GM12864 (cell line): ENCODE measurements at places on chromosomes 4 and X.

- no peak for DNase-seq
These were observed 185.9 kb downstream of the SLC4A4 start for GRCh38 chr4:71524756-71525155.

GRCh38 chrX:94813541-94813940 is 1139.5 kb downstream of the FAM133A start:
- no peak for DNase-seq

DNA sequence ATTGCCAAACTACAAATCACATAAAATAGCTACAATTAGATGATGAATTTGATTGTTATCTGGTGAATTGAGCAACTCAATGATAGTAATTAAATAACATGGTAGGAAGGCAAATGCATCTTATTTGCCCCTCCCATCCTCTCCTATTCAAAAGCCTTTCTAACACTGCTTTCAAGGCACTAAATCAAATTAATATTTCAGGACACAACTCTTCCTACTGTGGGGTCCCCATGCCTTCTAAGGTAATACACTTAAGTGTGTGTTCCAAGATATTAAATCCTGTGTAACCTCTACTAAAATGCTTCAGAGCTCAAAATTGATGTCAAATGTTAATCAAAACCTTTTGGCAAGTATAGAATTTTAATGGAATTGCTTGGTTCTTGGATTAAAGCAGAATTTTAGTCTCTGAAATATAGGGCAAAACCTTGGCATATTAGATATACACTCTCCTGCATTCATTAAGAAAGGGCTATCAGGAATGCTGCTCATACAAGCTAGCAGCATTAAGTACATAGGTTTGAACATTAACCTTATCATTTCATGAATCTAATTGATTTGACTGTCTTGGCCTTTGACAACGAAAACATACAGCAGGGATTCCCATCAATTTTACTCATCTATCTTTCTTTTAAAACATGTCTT is 371.8 kb upstream of the GALNTL6 start:
- DNase-seq: no peak

DNA sequence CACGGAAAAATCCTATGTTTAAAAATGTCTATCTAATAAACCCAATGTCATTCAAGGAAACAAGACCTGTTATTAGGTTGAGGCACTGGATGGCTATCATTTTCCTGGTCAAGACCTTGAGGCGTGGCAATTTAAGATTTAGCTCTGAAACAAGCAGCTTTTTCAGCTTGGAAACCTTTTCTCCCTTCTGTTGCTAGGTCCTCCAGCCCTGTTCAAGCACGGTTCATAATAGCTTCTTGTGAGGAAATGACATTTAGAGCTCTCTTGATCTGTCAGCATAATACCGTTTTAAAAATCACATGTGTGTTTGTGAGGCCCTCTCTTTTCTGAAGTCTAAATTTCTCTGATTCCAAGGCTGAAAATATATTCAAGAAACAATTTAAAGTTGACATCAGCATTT is 133.6 kb upstream of the GRPR start:
- no peak for DNase-seq

DNA sequence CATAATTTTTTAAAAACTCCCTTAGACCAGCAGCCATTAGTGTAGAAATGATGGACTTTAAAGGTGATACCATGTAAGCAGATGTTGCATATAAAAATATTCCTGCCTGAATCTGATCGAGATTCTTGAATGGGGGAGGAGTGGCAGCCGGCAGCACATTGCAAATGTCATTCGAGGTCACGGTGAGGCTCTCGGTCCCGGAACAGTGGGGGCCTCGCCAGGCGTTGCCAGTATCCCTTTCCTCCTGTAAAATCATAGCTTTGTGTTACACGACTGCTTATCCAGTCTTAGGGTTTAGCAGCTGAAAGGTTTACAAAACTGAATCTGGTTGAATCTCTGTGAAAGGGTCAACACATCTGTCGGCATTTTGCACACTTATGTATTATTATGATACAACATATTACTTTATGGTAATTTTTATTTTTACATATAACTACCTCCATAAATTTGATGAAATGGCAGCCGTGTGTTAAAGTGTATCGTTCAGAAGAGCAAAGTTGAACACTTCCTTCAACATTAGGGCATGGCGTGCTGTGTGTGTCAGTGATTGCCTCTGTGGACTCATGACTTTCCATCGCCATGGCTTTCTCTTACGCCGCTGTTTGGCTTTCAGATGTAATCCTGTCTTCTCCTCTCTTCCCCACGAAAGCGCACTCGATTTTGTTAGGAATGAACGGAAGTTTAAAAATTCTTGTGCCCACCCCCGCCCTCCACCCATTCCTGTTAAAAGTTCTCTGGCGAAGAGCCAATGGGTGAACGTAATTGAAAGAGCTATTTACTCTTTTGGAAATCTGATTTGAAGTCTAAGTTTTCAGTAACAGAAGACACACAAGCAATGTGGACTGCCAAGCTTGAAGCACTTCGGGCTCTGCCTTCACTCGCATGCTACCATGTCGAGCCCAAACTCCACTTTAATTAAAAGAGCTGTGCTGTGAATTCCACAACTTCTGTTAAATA is 114.8 kb downstream of the STOX2 start:
- DNase-seq: no peak

DNA sequence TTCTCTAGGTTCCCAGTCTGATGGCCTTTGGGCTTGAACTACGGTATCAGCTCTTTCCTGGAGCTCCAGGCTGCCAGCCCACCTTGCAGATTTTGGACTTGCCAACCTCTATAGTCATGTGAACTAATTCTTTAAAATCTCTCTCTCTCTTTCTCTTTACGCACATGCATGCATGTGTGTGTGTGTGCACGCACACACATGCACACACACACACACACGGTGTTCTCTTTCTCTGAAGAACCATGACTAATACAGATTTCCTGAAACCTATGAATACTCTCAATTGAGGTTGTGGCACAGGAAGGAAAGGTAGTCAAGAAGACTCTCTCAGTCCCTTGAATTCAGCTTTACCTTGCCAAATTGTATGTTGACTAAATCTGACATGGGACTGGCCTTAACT is 6.2 kb upstream of the ZCCHC13 start:
- DNase-seq: no peak

DNA sequence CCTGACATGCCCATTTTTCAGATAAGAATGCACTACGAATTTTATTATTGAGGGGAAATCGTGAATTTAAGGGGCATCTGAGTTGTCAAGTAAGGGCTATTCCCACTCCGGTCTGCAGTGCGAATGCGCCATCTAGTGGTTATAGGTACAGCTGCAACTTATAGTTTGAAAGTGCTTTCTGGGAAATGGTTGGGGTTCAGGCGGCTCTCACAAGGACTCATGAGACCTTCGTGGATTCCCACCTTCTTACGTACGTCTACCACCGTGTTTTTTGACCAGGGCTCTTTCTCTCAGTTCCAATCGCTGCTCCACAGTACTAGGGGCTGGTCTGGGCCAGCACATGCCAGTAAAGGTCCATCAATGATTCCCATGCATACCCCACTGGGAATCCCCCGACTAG is 12.3 kb downstream of the MSL3 start:
- no peak for DNase-seq

- peak; percentile 13 for DNase-seq
These were observed 7.2 kb downstream of the GNRHR start for GRCh38 chr4:67746797-67747495.

- no peak for DNase-seq
These were observed 29.2 kb downstream of the NSG1 start for GRCh38 chr4:4415806-4416805.

DNA sequence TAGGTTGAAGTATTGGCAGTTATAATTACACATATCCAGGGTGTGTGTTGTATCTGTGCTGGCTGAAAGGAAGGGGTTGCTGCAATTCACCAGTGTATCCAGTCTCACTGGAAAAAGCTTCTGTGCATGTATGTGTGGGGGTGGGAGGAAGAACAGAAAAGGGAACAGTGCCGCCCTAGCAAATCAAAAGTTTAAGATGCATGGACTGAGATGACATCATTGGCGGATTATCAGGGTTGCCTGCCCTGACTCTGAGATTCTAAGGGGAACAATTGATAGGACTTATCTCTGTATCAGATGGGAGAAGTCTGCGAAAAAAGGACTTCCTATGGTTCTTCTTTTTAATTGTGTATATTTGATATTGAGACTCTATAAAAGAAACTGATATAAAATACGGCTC is 3.5 kb downstream of the SLC25A43 start:
- no peak for DNase-seq

GRCh38 chr4:74543231-74543781 is 98.4 kb downstream of the AREG start:
- no peak for DNase-seq

- no peak for DNase-seq
These were observed 31.9 kb downstream of the REPS2 start for GRCh38 chrX:16978193-16978984.

DNA sequence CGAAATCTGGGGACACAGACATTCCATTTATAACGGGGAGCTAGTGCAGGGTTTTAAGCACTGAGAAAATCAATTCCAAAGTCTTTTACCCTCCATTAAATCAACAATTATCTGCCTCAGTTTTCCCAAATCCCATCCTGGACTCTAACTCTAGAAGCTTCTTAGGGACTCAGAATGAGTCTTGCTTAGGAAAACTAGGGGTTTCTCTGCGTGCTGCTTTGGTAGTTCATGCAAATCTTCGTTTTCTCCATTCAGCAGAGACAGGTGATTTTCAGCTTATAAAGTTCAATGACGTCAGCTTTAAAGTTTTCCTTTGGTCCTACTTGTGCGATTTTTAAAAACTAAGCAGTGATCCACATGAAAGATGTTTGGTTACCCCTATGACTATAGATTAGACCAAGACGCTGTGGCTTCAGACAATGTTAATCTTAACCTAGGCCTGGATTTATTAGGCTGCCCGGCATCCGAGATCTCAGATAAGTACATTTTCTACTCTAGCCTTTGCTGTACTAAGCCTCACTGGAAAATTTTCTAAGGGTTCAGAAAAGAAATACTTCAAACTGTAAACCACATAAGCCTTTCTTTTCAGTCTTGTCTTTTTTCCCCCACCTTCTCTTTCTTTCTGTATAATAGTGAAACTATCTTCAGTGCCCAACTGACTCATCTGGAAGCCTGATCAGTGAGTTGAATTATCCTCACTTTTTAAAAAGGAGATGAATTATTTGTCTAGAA is 121.4 kb upstream of the GATB start:
- DNase-seq: no peak

DNA sequence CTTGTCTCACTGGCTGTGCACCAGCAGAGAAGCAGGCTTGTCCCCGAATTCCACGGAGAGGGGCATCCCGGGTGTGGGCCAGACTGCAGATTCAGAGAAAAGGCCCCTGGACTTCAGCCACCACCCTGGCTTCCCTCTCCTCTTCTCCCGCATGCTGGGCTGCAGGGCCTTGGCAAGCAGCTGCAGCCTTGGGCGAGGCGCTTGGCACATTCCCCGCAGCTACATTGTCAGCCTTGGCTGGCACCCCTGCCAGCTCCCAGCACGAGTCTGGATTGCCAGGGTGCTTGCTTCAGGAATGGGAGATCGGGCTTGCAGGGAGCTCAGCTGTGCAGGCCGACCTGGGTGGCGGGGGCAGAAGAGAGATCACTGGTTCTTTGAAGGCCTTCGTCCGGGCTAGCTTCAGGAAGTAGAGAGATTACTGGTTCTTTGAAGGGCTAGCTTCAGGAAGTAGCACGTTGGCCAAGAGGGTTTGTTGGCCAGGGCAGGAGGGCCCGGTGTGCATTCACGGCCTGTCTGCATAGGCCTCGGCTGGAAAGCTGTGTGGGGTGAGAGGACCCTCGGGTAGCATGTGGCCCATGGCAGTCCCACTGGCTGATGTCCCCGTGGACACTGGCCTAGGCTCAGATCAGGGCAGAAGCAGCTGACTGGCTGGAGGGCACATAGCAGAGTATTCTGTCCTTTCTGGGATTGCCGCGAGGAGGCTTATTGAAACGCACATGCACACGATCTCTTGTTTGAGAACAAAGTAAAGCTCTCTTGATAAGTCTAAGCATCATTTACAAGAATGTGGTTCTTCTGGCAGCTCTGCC is 2.7 kb downstream of the ABCD1 start:
- no peak for DNase-seq

DNA sequence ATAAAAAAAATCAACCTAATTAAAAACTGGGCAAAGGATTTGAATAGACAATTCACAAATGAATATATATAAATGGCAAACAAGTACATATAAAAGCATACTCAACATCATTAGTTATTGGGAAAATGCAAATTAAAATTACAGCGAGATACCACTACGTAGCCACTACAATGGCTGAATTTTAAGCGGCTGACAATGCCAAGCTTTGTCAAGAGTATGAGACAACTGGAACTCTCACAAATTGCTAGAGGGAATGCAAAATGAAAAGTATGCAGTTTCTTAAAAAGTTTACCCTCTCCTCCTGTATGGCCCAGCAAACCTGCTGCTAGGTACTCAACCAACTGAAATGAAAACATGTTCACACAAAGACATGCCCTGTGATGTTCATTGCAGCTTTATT is 34.8 kb downstream of the ZFP42 start:
- DNase-seq: no peak

- no peak for DNase-seq
These were observed 23.2 kb upstream of the SORCS2 start for GRCh38 chr4:7169134-7169533.

DNA sequence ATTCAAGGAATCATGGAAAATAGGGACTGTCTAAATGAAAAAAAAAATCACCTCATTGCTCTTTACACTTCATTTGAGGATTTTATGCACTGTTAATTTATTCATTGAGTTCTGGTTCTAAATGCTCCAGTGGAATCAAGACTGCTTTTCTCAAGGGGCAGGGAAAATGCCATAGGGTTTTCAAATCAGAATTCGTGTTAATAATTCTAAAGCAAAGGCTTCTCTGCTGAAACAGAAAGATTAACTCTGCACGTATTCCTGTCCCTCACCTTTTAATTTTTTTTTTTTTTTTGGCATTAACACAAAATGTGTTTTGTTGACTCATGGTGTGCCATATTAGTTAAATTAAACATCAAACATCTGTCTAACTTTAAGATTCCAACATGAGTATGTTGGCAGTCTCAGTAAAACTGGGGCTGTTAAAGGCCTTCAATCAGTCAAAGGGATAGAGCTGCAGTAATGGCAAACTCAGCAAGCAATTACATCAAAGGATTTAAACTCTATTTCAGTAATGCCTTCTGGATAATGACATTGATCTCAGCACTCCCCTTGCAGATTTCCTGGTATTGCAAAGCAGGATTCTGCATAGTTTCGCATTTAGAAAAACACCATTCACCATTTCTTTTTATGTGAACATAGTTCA is 878.1 kb downstream of the RAPGEF2 start:
- no peak for DNase-seq

DNA sequence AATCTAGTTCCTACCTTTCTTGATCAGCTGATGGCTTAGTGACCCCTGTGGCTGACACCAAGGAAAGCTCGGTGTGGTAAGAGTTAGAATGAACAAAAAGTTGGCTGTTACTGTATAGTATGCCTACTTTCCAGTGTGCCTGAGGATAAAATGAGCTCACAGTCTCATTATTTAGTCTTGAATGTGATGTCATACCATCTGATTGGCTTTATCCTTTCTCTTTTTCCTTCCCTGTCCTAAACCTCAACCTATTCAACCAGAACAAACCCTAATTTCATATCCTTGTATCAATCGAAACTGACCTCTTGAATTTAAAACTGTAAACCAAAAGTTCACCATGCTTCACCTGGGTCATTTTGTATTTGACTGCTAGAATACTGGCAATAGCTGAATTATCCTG is 156.4 kb downstream of the PPARGC1A start:
- DNase-seq: no peak

- no peak for DNase-seq
These were observed 14.9 kb downstream of the RASL11B start for GRCh38 chr4:52877036-52877435.
